Fibroblast of skin of left biceps (primary cell): ENCODE measurements at places on chromosomes 3 and 15.

GRCh38 chr3:160278210-160278609 is 53.0 kb downstream of the C3orf80 start:
- DNase-seq: no peak

DNA sequence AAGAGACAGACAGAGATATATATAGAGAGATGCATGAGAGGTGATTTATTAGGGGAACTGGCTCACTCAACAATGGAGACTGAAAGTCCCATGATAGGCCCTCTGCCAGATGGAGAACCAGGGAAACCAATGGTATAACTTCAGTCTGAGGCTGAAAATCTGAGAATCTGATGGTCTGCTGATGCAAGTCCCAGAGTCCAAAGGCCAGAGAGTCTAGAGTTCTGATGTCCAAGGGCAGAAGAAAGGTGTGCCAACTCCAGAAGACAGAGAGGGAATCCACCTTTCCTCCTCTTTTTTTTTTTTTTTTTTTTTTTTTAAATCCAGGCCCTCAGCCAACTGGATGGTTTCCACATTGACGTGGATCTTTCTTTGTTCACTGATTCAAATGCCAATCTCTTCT is 197.9 kb upstream of the MEIS2 start:
- DNase-seq: no peak

DNA sequence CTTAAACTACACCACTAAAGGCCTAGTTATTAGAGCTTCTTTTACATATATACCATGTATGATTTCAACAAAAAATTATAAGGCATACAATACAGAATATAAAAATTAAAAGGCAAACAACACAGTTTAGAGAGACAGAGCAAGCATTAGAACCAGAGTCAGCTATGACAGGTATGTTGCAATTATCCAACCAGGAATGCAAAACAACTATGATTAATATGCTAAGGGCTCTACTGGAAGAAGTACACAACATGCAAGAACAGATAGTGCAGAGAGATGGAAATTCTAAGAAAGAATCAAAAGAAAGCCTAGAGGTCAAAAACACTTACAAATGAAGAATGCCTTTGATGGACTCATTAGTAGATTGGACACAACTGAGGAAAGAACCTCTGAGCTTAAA is 39.6 kb downstream of the CCDC54 start:
- no peak for DNase-seq

GRCh38 chr3:189567322-189567721 is 63.9 kb upstream of the TP63 start:
- DNase-seq: no peak

DNA sequence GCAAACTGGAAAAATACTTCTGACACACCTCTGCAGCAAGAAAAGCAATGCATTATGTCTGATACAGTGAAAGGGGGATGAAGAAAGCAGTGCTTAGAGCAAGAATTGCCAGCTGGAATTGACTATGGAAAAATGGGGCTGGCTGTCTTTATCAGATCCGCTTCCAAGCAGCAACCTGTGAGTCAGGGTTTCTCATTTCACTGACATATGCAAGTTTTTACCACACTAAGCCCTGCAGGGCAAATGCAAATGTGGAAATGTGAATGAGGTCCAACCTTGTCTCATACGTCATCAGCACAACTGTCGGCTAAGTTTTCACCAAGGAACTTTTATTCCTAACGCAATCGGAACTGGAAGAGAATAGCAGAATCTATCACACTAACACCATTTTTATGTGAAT is 172.5 kb upstream of the GADL1 start:
- peak; percentile 87 for DNase-seq

DNA sequence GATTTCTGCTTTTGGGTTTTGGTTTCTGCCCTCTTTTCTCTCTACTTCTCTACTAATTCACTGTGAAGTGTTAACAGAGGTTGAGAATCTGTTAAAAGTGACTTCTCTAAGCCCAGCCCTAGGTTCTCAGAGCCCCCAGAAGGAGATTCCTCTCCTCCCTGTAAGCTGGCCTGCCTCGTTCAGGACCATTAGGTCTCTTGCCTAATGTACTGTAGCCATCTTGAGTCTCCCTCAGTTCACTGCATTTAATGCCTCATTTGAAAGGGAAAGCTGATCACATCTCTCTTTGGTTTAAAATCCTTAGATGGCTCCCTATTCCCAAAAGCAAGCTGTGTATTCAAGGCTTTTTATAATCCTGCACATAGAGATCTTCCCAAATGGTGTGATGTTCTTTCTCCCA is 16.3 kb downstream of the RTP1 start:
- DNase-seq: no peak

DNA sequence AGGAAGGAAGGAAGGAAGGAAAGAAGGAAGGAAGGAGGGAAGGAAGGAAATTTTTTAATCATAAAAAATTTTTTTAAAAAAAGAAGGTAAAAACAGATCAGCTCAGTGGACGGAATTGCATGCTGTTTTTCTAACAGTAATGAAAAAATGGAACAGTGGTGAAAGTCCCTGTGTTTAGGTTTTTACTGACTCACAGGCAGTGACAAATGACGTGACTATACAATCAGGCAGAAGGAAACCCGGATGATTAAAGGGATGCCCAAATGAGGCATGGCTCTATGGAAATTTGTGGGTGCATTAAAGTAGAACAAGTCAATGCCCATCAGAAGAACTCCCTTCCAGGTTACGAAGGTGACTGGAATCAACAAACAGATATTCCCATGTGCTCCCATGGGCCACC is 135.0 kb downstream of the IMPG2 start:
- DNase-seq: no peak

- no peak for DNase-seq
These were observed 529.6 kb downstream of the SOX2 start for GRCh38 chr3:182241196-182241765.

DNA sequence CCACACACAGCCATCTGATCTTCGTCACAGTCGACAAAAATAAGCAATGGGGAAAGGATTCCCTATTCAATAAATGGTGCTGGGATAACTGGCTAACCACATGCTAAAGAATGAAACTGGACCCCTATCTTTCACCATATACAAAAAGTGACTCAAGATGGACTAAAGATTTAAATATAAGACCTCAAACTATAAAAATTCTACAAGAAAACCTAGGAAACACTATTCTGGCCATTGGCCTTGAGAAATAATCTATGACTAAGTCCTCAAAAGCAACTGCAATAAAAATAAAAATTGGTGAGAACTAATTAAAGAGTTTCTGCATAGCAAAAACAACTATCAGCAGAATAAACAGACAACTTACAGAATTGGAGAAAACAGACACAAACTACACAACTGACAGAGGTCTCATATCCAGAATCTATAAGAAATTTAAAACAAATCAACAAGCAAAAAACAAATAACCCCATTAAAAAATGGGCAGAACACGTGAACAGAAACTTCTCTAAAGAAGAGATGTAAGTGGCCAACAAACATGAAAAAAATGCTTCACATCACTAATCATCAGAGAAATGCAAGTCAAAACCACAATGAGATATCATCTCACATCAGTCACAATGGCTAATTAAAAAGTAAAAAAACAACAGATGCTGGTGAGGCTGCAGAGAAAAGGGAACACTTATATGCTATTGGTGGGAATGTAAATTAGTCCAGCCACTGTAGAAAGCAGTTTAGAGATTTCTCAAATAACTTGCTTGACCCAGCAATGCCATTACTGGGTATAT is 104.0 kb downstream of the NR1I2 start:
- no peak for DNase-seq

GRCh38 chr15:45715528-45715927 is 80.7 kb downstream of the SQOR start:
- DNase-seq: no peak

GRCh38 chr15:85329561-85330422 is 50.6 kb upstream of the AKAP13 start:
- no peak for DNase-seq

DNA sequence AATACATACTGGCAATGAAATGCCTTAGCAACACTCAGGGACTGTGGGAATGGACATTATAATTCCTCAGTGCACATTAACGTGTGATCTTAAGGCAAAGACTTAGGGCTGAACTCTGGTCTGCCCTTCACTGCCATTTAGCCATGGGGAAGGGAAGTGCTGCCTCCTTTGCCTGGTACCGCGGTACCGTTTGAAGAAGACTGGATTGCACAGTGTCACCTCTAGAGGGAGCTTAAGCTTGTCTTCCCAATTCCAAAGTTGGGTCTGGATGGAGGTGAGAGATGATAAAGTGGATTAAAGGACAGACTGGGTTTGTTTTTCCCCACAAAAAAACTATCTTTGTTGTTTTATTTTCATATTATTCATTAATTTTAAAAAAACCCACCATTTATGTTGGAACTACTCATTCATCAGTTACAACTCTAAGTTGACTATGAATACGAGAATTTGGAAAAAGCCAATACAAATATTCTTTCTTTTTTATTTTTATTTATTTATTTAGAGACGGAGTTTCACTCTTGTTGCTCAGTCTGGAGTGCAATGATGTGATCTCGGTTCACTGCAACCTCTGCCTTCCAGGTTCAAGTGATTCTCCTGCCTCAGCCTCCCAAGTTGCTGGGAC is 60.0 kb upstream of the SYN2 start:
- no peak for DNase-seq

- DNase-seq: no peak
These were observed 99.8 kb upstream of the STRIT1 start for GRCh38 chr3:155393316-155393715.

GRCh38 chr3:56869157-56869889 is 67.6 kb upstream of the ARHGEF3 start:
- DNase-seq: no peak

DNA sequence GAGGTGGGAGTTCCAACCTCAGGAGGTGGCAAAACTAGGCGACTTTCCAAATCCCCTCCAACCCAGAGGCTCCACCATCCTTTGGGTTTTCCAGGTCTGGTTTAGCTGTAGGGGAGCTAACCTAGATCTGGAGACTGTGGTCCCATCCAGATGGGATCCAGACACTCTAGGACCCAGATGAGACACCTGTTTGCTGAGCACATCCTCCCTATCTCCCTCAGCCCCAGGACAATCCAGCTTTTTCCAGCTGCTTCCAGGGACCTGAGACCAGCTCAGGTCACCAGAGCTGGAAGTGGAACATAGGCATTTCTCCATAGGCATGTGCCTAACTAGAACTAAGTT is 18.2 kb downstream of the CRTAP start:
- no peak for DNase-seq
